ENCODE measurements at places on chromosomes 1 and 21.

DNA sequence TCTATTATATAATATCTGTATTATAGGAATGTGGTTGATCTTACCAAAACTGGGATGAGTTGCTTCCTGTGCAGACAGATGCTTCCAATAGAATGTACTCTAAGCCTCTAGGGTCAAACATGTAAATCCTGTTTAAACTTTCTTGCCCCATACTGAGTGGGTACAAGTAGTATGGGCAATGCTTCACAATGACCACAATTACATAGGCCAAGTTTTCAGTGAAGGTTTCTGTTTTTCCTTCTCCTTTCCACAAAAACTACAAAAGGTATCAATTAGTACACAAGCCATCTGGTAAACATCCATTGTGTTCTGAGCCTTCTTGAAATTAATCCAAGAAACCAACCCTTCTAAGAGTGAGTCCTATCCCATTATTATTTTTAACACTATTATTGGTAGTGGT lies 16.8 kb downstream of the OTUD7B start:
- no peak for DNase-seq

DNA sequence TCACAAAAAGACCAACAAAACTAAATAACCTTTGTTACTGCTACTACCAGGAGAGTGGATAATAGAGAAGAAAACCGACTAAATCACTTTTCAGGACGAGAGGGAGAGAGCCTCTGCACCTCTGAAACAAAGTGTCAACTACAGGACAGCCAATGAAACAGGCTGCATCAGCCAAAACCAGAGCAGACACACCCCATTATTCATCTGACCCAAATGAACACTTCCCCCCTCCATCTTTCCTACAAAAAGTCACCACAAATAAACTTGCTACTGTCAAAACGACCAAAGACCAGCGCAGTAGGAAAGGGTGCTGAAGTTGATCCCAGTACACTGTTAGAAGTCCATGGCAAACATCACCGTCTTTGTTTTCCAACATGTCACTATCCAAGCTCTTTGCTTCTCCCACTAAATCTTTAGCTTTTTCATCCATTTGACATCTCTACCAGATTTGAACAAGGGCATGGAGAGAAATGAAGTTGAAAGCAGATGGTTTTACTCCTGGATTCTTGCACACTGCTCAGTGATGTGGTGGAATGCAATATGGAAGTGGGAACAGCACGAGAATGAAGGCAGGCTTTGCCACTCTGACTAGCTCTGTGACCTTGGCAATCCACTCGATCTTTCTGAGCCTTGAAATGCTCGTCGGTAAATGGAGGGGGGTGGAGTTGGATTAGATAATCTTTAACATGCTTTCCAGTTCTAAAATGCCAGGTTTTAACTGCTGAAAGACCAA lies 20.5 kb downstream of the DSTYK start:
- no peak for DNase-seq

DNA sequence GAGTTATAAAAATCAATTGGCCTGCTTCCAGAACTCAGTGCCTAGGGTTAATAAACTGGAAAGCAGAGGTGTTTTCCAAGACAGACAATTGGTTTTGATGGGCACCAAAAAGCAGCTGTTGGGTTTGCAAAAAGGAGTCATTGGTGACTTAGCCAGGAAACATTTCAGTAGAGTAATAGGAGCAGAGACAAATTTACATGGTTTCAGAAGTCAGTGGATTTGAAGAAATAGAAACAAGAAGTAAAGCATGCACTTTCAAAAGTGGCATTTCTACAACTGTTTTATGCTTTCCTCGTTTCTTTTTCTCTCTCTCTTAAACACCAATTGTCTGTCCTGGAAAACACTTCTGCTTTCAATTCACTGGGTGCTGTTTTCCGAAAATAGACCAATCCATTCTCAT lies 87.8 kb downstream of the GLUL start:
- DNase-seq: no peak

DNA sequence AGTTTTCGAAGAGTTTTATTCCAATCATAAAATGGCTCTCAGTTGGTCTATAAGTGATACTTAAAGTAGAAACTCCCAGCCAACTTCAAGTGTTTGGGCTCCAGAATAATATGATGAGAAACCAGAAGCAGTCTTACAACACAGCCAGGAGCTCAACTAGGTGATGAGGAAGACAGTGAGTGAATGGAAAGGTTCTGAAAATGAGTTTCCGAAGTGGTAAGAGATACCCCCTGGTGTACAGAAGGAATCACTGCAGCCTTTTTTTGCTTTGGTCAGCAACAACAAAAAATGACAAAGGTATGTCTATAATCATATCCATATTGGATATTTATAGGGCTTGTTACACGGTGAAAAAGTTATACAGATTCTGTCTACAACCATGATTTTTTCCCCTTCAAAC lies 16.5 kb downstream of the KRTAP19-1 start:
- DNase-seq: no peak

- DNase-seq: no peak
These were observed 28.7 kb downstream of the WNT2B start for GRCh38 chr1:112537456-112537855.

DNA sequence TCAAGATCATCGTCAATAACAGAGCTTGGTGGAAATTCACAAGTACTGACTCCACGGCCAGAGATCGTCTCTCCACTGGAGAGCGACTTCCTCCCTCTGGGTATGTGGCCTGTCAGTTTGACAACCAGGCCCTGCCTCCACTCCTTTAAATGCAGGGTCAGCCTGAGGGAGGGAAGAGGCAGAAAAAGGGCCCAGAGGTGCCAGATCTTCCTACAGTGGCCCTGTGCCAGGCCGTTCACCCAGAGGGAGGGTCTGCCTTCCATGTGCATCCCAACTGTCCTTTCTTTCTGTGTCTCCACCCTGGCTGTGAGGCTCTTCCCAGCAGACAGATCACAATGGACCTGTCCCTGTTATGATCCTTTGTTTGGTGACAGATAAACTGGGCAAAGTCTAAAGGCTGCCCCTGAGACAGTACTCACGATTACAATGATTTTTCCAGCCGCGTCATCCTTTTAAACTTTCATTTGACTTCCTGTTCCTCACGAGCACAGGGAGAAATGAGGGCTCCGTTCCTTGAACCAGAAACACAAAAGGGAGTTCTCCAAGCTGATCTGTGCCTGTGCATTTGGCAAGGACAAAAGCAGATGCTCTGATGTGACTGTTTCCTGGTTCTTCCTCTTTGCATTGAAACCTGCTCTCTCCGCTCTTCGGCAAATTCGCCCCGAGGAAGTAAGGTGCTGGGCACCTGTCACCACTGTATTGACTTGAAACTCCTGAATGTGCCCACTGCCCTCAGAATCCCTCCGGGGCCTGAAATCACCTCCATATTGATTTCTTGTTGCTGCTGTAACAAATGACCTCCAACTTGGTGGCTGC lies 126.7 kb downstream of the PGBD5 start:
- no peak for DNase-seq

GRCh38 chr21:37688952-37689659 lies 227.2 kb downstream of the KCNJ6 start:
- DNase-seq: no peak

DNA sequence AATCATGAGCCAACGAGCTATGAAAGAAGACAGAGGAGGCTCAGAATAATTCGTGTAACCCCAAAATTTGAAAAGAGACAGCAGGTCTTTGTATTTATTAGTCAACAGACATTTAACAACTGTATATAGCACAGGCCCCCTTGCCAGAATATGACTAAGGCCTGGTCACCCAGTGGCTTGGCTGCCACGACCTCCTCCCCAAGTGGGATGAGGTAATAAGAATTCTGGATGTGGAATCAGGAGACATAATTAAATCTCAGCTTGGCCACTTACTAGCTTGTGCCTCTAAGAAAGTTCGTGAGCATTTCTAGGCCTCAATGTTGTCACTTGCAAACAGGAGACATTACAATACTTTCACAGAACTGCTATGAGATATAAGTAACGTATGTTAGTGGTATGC lies 134.2 kb upstream of the TNFSF4 start:
- no peak for DNase-seq

DNA sequence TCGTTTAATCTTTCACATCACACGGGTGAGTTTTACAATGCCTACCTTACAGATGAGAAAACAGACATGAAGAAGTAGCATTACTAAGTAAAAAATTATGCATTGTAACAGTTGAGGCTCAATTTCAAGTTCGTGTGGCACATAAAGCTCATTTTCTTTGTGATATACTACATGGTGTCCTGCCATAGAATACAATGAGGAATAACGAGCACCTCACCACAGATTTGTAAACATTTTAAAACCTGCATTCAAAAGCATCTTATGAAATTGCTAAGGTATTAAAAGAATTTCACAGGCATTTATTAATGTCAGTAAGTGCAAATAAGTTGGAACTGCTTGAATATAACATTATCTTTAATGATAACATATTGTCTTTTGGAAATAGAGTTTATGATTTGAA lies 47.8 kb upstream of the DEPDC1 start:
- DNase-seq: no peak

DNA sequence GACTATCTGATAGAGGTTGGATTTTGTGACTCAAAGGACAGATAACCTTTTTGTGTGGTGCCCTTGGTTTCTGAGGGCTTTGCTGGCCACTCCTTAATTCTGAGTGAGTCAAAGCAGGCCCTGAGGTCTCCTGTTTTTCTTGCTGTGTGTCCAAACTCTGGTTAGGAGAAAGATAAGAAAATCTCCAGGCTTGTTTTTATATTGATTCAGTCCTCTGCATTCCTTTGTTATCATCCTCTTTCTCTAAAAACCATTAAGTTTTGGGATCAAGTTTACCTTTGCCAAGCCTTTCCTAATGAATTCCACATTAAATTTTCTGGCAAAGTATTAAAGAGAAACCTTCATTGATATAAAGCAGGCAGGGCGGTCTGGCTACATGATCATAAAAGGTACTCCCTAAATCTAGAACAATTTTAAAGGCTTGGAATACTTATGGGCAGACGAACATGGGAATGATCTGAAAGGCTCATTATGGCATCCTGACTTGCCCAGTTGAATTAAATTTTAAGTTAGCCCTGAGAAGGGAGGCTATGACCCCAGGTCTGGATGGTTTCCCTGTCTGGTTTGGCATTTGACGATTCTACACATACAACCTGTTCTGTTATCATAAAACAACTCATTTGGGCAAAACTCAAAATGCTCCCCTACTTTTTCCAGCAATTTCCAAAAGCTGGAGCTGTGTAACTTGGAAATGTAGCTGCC lies 20.8 kb downstream of the ZBTB8B start:
- DNase-seq: no peak

DNA sequence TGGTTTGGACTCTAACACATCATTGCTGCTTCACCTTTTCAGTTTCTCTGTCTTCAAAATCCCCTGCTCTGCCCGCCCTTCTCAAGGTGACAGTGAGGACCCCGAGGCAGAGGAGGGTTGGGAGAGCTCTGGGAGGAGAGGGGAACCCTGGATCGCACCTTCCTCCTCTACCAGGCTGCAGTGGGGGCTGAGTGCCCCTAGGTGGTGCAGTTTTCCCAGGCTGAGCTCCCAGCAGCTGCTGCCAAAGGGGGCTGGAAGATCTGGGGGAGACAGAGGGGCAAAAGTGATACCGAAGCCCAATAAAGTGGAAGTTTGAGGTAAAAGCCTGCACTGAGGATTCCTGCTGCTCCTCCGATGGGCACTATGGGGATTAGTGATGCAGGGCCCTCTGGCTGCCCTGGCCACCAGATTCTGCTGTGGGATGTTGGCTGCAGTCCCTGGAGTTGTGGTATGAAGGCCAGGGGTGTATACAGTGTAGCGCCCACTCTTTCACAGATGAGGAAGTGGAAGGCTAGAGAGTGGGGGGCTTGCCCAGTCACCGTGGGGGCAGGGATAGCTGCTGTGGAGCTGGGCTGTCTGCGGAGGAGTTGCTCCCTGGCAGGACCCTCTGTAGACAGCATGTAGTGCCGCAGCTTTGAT lies 40.7 kb upstream of the SCMH1 start:
- DNase-seq: no peak

DNA sequence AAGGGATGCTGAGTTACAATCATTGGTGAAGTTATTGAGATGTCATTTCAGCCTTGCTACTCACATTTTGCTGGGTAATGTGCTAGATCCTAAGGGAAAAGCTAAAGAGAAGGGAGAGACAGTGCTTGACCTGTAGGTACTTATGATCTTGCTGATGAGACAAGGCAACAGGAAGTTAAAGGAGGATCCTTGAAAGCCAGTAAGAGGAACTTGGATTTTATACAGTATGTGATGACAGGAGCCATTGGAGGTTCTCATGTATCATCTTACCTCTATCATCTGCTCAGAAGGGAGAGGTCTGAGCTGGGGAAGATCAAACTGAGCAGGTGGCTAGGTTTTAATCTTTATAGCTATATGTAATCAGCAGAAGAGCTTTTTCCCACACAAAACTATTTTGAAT lies 6.3 kb downstream of the APOBEC4 start:
- no peak for DNase-seq

DNA sequence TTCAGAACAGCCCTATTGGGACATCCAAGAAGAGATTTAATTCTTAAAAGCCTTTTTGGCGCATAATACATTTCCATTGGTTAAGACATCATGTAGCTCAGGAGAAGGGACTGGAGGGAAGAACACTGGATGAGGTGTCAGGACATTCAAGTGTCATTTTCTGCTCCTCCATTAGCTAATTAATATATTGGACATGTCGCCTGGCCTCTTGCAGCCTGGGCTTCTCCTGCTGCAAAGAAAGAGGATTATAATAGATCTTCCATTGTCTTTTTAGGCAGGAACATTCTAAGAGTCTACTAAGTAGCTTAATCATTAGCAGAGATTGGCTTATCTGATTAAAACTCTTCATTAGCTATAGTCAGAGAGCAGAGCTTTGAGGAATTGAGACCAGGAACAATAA lies 151.7 kb upstream of the COA6 start:
- DNase-seq: no peak

GRCh38 chr1:53462769-53463501 lies 3.7 kb downstream of the DMRTB1 start:
- no peak for DNase-seq

DNA sequence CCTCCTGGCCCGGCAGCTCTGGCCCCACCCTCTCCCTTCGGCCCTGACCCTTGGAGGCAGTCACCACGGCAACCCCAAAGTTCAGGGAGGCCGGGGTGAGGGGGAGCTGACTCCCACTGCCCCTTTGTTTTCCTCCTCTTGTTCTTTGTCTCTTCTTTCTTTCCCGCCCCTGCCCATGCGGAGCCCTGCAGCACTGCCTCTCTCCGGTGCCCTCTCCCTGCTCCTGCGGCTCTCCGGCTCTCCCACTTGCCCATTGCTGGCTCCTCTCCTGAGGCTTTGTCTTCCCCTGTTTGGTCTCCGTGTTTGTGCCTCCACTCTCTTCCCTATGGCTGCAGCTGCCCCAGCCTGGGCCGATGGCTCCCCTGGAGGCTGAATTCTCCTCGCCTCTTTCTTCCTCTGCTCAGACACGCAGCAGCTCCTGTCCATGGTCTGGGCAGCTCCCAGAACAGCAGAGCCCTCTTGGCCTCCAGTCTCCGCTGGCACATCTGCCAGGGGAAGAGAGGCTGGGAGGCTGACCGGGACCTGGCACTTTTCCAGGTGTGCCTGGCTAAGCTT lies 5.8 kb downstream of the CELSR2 start:
- no peak for DNase-seq

DNA sequence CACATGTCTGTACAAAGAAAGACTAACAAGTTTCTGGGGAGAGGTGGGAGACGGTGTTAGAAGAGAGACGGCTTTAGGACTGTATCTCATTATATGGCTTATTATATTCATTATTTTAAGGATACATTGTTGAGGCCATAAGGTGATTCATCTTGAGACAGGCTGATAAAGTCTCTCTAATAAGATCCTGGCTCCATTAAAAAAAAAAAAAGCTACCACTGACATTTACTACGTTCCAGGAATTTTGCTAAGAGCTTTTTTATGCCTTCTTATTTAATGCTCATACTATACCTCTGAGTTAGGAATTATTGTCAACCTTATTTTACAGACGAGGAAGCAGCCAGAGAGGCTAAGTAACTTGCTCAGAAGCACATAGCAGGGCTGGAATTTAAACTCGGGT lies 173.7 kb downstream of the GABPA start:
- DNase-seq: no peak

Data from kidney epithelial cell (primary cell).